ENCODE measurements at places on chromosomes 1 and 21.

GRCh38 chr1:231584117-231584516 lies 42.5 kb upstream of the DISC1 start:
- no peak for DNase-seq

DNA sequence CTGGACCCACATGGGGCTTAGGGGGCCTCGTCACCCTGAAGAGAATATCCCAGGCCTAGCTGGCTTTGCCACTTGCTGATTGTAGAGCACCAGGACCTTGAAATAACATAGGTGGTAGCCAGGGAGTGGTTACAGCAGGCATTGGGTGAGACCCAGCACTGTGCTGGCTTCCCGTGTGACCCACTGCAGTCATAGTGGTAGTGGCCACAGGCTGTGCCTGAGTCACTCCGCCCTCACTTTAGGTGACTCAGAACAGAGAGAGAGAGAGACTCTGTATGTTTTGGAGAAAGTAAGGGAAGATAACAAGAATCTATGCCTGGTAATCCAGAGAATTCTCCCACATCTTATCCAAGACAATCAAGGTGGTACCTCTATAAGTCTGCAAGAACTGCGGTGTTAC lies 98.7 kb upstream of the LHX8 start:
- DNase-seq = no peak

GRCh38 chr1:150928286-150928685 lies 2.1 kb downstream of the SETDB1 start:
- DNase-seq = no peak

- DNase-seq = no peak
These were observed 1359.1 kb upstream of the ADGRL2 start for GRCh38 chr1:80441664-80442063.

- no peak for DNase-seq
These were observed 55.4 kb downstream of the ALPL start for GRCh38 chr1:21564521-21565095.

- DNase-seq = no peak
These were observed 39.7 kb downstream of the CAPZB start for GRCh38 chr1:19445417-19446342.

DNA sequence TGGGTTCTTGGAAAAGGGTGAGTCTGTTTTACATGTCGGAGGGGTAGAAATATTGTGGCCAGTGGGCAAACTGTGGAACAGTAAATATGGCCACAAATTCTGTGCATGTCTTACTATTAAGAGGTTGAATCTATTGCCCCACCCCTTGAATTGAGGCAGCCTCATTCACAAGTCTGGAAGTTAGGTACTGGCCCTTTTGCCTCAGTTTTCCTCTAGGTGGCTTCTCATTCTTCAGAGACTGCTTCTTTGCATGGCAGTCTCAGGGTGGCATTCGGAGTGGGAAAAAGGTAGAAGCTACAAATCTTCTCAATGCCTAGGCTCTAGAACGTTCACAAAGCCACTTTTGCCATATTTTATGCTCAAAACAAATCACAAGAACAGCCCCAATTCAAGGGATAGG lies 57.2 kb downstream of the SLC9C2 start:
- DNase-seq = no peak

GRCh38 chr21:37337831-37338230 lies 28.7 kb upstream of the DYRK1A start:
- no peak for DNase-seq

DNA sequence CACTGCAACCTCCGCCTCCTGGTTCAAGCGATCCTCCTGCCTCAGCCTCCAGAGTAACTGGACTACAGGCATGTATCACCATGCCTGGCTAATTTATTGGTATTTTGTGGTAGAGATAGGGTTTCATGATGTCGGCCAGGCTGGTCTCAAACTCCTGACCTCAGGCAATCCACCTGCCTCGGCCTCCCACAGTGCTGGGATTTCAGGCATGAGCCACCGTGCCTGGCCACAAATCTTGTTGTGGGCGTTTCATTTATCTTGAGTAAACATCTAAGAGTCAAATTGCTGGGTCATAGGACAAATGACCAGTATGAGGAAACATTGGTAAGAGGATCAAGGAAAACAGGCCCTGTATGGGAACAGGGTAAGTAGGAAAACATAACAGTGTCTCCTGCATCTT lies 17.9 kb downstream of the TMEM200B start:
- no peak for DNase-seq

GRCh38 chr1:6523566-6523965 lies 30.7 kb downstream of the NOL9 start:
- DNase-seq = no peak

GRCh38 chr21:42238185-42238934 lies 19.4 kb downstream of the ABCG1 start:
- no peak for DNase-seq

GRCh38 chr1:210800301-210800700 lies 333.6 kb downstream of the KCNH1 start:
- no peak for DNase-seq
